ENCODE measurements at places on chromosomes 11 and 22.

DNA sequence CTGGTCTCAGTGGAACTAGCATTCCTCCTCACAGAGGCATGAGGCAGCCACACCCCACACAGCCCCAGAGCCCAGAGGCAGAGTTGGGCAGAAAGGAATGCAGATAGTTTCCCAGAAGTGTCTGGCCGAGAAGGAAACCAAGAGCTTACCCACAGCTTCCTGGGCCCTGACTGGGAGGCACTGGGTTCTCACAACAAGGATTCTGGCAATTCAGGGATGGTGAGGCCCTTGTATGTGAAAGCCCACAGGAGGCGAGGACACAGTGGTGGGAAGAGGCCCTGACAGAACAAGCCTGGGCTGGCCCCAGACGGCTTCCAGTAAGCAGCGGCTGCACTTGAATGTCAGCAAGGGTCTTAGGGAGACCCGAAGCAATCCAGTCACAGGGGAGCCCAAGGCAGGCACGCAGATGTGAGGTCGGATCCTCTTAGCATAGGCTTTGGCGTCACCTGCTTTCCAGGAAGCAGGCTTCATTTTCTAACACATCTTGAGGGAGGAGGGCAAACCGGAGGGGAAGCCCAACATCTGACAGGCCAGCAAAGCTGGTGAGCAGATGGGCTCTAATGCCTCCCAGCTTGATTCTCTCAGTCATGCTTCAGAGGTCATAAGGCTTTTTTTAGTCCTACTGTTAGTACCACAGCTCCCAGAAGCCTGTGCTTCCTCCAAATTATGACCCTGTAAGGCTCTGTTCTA, 78.3 kb upstream of the AKIP1 start:
- H3K27ac ChIP-seq, result no peak overlapping the region
- peaks cover 12% of the 10 kb centered on the region for H3K4me1 ChIP-seq
- H3K27me3 ChIP-seq, result no peaks in the 10 kb centered on the region
- H3K4me3 ChIP-seq, result no peak overlapping the region
- DNase-seq, result no peak
- no peaks in the 10 kb centered on the region for H3K36me3 ChIP-seq

DNA sequence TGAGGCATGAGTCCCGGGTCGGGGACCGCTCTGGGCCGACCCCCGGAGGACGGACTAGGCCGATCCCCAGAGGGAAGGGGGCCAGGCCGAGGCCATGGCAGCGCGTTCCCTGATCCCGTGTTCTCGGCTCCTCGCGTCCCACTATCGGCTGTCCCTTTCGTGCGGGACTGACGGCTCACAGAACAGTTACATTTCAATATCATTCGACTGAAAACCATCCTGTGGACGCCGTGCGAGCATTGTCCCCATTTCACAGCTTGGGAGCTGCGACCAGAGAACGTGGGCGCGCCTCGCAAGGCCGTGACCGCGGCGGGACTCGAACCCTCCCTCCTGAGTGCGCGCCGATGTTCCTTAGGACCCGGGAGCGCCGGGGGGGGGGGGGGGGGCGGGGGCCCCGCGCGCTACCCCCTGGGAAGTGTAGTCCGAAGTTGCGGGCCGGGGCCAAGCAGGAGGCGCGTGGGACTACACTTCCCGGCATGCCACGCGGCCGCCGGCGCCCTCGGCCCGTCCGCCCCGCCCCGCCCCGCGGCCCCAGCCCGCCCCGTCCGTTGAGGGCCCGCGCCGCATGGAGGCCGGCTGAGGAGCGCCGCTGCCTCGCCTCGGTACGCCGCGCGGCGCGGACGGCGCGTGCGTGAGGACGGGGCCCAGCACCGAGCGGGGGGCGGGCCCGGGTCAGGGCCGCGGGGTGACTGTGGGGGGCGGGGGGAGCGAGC, at the start of gene TRABD:
Gene TRABD (plus strand): TSS at position 539 of the 713 bp plus-strand sequence. CDS start 7,148 bp downstream, outside the sequence.
- H3K27me3 ChIP-seq, result peaks cover 9% of the 10 kb centered on the region
- no peaks in the 10 kb centered on the region for H3K36me3 ChIP-seq
- DNase-seq, result peak; percentile 86
- peak within 1 kb of the TSS; percentile 45 for H3K4me3 ChIP-seq

GRCh38 chr11:133833898-133834681, 11.2 kb downstream of the SPATA19 start:
- H3K4me1 ChIP-seq, result no peaks in the 10 kb centered on the region
- H3K36me3 ChIP-seq, result no peaks in the 10 kb centered on the region
- H3K27me3 ChIP-seq, result no peaks in the 10 kb centered on the region
- peak; percentile 43 for DNase-seq

GRCh38 chr11:13415201-13415600, 47.8 kb downstream of the BTBD10 start:
- no peaks in the 10 kb centered on the region for H3K4me1 ChIP-seq
- no peaks in the 10 kb centered on the region for H3K27me3 ChIP-seq
- H3K4me3 ChIP-seq, result no peak overlapping the region
- no peaks in the 10 kb centered on the region for H3K36me3 ChIP-seq

DNA sequence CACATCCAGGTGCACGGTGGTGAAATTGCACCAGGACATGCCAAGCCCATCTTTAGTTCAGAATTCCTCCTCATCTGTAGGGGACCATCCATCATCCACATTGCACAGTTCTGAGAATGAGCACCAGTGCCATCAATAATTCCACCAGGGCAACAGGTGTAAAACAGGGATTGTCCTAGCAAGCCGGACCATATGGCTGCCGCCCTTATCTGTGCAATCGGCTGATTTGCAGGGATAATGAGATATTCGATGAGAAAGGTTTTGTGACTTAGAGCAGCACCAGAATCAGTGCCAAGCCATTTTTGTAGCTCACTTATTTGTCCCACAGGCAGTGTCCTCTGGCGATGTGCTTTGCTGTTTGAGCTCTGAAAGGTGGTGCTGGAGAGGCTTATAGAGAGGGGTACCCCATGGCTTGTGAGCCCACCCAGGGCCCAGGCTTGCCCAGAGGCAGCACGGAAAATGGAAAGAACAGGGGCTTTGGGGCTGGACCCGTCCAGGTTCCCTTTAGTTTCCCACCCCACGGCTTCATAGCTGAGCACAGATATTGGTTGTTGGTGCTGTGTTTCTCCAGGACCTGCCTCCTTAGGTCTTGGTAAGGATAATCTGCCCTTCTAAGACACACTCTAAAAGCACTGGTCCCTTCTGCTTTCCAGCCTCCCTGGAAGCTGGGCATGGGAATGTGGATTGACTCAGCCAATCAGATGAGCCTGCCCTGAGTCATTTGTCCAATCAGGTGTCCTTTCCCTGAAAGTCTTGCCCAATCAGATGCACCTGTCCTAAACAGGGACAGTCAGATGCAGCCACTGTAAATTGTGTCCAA, 84.0 kb upstream of the SHANK2 start:
- H3K4me3 ChIP-seq, result no peak overlapping the region
- no peaks in the 10 kb centered on the region for H3K36me3 ChIP-seq
- 0 out of 2 replicates have a peak, but pooled peaks cover 3% of the 10 kb centered on the region for H3K27me3 ChIP-seq
- no peaks in the 10 kb centered on the region for H3K4me1 ChIP-seq
- no peak overlapping the region for H3K27ac ChIP-seq

- no peaks in the 10 kb centered on the region for H3K27me3 ChIP-seq
- DNase-seq, result peak; percentile 51
- H3K4me3 ChIP-seq, result no peak overlapping the region
- no peak overlapping the region for H3K27ac ChIP-seq
- H3K36me3 ChIP-seq, result no peaks in the 10 kb centered on the region
Observed at GRCh38 chr22:43270314-43270908, 72.8 kb downstream of the SCUBE1 start.

DNA sequence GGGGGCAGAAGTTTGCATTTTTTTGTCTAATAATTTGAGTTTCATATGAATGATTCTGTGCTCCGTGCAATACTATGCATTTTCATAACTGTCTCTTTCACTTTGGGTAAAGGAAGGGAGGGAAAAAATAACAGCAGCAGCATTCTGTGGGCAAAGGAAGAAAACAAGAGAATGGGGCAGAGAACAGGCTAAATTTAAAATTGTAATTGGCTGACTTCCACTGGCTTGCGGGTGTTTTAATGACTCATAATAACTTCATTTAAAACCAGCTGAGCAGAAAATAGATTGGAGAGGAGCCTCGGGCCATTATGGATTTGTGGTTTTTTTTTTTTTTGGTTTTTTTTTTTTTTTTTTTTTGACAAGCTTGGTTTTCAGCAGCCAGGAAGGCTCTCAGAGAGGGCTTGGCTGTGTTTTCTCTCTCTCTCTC, 107.4 kb downstream of the ZBTB16 start:
- no peak overlapping the region for H3K4me3 ChIP-seq
- no peaks in the 10 kb centered on the region for H3K27me3 ChIP-seq
- no peaks in the 10 kb centered on the region for H3K36me3 ChIP-seq

DNA sequence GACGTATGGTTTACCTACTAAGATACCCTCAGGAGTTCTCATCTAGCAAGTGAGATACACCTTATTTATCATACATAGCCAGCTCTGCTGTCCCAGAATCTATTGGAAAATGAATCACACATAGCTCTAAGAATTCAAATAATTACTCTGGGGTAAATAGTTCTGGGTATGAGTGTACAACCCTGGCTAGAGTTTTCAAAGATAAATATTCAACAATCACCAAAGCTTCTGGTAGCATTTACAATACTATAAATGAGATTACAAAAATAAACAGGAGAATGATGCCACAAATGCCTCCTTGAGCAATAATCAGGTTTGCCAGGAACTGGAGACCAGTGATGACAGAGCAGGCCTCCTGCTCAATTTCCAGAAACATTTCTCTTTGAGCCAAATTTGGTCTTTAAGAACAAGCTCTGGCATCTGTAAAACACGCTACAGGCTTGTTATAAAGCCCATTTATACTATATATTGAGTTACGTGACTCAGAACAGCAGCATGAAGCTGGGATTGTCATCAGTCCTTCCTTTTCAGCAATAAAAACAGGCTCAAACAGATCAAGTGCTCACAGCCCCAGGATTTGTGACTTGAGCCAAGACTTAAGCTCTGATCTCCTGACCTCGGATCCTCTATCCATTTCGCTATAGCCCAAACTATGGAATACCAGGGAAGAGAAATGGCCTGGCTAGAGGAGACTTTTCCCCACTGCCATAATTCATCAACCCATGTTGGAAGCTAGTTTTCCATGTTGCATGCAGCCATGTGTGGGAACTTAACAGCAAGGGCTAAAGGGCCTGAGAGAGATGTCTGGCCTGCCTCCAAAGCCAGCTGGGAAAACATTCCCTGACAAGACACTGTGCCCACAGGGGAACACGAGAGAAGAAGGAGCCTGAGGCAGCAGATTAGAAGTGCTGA, 19.7 kb downstream of the RAB30 start:
- no peak overlapping the region for H3K4me3 ChIP-seq
- no peaks in the 10 kb centered on the region for H3K36me3 ChIP-seq
- no peaks in the 10 kb centered on the region for H3K27me3 ChIP-seq

DNA sequence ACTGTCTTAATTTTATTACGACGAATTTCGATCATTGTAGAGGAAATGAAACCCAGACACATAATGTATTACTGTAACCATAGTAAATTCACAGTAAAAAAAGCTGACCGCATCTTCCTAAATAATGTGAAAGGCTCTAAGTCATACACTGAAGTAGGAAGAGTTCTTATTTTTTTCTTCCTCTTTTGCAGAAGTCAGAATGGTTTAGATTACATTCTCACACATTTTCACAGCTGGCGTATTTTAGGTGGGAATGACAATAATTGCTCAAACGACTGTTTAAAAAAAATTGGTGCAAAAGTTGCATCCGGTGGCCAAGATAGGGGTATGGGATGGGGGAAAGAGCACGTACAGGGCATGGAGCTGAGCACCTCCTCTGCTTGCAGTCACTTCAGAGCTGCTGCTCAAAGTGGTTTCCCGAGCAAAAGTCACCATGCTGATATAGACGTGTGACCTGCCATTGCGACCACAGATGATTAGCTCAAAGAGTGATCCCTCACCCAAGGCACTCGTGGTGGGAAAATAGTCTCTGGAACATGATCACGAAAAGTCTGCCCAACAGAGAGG, 35.3 kb downstream of the MMP13 start:
- no peak for DNase-seq
- no peak overlapping the region for H3K4me3 ChIP-seq
- no peaks in the 10 kb centered on the region for H3K36me3 ChIP-seq
- no peak overlapping the region for H3K27ac ChIP-seq
- H3K4me1 ChIP-seq, result no peaks in the 10 kb centered on the region
- H3K27me3 ChIP-seq, result no peaks in the 10 kb centered on the region

- H3K27me3 ChIP-seq, result peaks cover 5% of the 10 kb centered on the region
Observed at GRCh38 chr11:4185561-4185960, 91.0 kb downstream of the RRM1 start.

- DNase-seq, result no peak
- no peak overlapping the region for H3K4me3 ChIP-seq
- H3K36me3 ChIP-seq, result no peaks in the 10 kb centered on the region
- peaks cover 3% of the 10 kb centered on the region for H3K4me1 ChIP-seq
- no peaks in the 10 kb centered on the region for H3K27me3 ChIP-seq
Observed at GRCh38 chr11:94308024-94308423, 3.6 kb downstream of the IZUMO1R start.

DNA sequence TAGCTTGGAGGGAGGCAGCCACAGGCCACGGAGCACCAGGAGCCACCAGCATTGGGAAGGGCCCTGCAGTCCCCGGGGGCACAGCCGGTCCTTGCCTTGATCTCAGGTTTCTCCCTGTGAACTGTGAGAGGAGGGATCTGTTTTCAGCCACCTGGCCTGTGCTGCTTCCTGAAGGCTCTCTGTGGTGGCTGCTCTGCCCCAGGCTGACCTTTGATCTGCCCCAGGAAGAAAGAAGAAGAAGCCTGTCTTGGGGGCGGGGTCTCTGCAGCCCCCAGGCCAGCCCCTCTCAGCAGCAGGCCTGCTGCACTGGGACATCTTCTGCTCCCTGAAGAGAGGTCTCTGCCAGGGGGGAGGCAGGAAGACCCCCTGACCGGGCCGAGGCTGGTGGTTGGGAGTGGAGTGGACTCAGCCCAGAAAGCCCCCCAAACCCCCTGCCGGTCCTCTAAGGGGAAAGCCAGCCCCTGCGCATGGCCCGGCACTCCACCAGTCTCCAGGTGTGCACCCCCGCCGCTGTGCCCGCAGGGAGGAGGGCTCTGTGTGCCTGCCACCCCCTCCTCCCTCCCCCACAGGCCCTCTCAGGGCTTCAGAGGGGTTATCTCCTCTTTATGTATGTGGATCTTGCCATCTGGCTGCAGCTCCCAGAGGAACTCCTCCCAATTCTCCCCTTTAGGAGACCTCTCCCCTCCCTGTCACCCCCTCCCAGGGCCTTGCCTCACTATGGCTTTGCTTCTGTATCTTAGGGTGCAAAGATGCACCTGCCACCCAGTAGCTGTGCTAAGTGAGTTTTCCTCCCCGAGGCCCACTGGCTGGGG, 675.3 kb downstream of the BRD1 start:
- H3K27ac ChIP-seq, result no peak overlapping the region
- DNase-seq, result no peak
- H3K4me1 ChIP-seq, result peaks cover 20% of the 10 kb centered on the region
- H3K27me3 ChIP-seq, result no peaks in the 10 kb centered on the region

- peaks cover 4% of the 10 kb centered on the region for H3K4me1 ChIP-seq
- peak; percentile 28 for DNase-seq
- no peak overlapping the region for H3K27ac ChIP-seq
- H3K27me3 ChIP-seq, result no peaks in the 10 kb centered on the region
Observed at GRCh38 chr22:49303061-49303735, 524.5 kb downstream of the BRD1 start.

Data from H1 (cell line).